ENCODE measurements at places on chromosomes 3 and 15. TPM values are rescaled to one million over a fixed set of nuclear protein-coding genes. Genes with fewer than 3 reads are reported as not detected.

CHST14 gene
- 30.8 TPM for polyA plus RNA-seq

FANCD2OS gene
- not detected for polyA plus RNA-seq

DGKG gene
- polyA plus RNA-seq = 0.70 TPM

SOX2 gene
- polyA plus RNA-seq = 0.68 TPM

APPL1 gene
- 44.1 TPM for polyA plus RNA-seq

MRPL47 gene
- polyA plus RNA-seq = 52.5 TPM

DNA sequence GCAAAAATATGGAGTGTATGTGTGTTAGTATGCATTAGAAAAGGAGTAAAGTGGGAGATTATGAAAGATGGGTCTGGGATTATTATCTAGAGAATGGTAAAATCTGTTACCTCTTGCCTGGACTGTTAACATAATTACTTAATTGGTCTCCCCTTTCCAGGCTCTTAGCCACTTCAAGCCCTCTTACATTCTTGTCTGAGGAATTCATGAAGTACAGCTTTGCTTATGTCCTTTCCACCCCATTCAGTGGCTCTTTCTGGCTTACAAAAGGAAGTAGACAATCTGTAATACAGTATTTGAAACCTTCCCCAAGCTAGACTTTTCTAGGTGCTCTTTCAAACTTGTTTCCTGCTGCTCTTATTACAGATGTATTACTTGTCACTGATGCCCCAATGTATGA, 129.8 kb downstream of the MBNL1 start:
- no peak for DNase-seq

GRCh38 chr15:88077296-88078020, 179.1 kb downstream of the NTRK3 start:
- no peak for DNase-seq

DNA sequence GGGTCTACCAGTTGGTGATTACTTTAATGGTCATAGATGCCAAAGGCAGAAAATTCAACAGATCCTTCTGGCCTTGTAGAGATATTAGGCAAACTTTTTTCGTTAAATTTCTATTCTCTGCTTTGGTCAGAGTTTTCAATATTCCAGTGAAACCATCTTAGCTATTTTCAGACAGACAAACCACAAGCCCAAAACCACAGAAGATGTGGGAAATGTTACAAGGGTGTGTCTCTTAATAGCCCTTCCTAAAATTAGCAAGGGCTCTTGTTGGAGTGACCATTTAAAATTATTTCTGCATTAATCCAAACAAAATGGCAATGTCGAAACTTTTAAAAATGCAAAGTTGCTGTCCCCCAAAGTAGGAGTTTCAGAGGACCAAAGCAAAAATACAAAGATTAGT, 102.8 kb downstream of the ARRDC4 start:
- DNase-seq = no peak

GRCh38 chr15:95875121-95875643, 455.3 kb upstream of the NR2F2 start:
- DNase-seq = no peak

GRCh38 chr15:85063088-85063487, 81.4 kb downstream of the PDE8A start:
- DNase-seq = no peak

All from renal cortex interstitium (tissue), 15 donors.